ENCODE measurements at places on chromosomes 5 and 9.
A peak's percentile ranks its signal among the peaks of the same experiment; 100 is the strongest.

DNA sequence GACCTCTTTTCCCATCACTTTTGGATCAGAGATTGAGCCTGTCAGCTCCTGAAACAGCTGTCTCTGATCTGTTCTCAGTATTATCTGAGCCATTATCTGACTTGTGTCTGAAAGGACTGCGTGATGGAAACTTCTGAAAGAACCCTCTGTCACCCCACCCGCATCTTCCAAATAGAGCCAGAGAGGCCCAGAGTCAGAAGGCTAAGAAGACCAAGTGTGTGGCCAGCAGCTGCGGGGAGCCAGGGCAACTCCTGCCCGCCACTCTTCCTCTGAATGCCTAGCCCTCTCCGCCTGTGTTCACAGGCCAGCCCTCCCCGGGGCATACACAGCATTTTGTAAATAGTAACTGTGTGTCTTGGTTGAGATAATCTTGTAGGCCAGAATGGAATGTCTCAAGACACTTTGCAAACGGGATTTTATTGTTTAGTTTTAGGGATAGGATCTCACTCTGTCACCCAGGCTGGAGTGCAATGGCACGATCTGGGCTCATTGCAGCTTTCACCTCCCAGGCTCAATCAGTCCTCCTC is 92.7 kb downstream of the AOPEP start:
- DNase-seq, result no peak

DNA sequence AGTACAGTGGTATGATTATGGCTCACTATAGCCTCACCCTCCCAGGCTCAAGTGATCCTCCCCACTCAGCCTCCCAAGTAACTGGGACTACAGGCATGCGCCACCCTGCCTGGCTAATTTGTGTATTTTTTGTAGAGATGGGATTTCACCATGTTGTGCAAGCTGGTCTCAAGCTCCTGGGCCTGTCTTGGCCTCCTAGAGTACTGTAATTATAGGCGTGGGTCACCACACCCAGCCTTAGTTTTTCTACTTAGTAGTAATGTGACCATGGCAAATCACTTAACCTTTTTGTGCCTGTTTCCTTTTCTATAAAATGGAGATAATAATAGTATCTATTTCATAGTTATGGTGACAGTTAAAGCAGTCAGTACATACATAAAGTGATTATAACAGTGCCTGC is 22.2 kb downstream of the GLE1 start:
- no peak for DNase-seq

GRCh38 chr9:127833555-127833954 is 20.9 kb downstream of the ENG start:
- peak; percentile 54 for DNase-seq

GRCh38 chr5:109911731-109912130 is 222.0 kb downstream of the MAN2A1 start:
- DNase-seq, result no peak

Measured in CD4-positive, alpha-beta T cell (primary cell).